ENCODE measurements at places on chromosomes 7 and 10.

GRCh38 chr10:77532068-77532467 lies 105.5 kb downstream of the KCNMA1 start:
- DNase-seq, result no peak

DNA sequence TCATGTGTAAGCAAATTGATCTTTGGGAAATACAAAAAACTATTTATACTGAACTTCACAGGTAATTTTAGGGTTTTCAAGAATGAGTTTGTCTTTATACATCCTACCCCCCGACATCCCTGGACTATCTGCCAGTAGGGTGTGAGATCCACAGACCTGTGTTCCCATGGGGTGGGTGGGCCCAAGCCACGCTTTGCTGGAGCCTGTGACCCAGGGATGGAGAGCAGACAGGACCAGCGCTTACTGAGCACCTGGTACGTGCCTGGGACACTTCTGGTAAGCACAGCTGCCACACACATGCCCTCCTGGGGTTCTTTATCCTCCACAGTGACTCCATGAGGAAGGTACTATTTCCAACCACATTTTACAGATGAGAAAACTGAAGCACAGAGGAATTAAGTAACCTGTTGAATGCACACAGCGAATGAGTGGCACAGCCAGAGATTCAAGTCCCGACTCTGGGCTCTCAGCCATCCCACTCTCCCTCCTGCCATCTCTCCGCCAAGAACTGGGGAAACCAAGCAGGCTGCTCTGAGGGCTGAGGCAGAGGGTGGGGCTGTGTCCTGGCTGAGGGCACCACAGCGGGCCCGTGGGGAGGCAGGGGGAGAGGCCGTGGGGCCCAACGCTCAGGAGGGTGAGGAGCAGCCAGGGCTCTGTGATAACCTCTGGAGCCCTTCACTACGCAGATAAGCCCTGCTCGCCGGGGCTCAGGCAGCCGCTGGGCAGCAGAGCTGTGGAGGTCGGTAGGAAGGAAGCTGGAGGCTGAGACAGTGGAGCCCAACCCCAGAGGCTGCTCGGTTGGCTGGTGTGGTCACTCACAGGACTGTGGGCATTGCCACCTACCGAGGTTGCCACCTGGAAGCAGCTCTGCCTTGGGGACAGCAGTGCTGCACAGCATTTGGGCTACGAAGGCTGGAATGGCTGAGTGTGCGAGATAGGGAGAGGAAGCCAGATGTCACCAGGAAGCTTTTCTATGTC lies 124.2 kb downstream of the ARHGAP22 start:
- DNase-seq, result no peak

- DNase-seq, result no peak
Observed at GRCh38 chr7:74627661-74628411, 29.7 kb upstream of the GTF2I start.

DNA sequence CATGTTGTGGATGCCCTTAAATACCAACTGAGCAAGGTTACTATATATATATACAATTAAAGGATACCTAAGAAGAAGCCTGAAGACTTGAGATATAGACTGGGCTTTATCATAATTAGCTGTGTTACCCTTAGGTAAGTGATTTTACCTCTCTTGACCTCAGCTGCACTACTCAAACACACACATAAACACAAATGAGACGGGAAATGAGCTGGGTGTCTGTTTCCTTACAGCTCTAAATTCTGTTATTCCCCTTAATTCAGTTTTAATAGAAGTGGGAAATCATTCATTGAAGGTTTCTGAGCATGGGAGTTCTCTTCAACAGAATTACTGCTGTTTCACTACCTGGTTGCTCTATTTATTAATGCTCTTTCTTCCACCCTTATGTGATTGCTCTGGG lies 60.7 kb downstream of the GBF1 start:
- no peak for DNase-seq

GRCh38 chr7:1268866-1269265 lies 36.2 kb downstream of the UNCX start:
- no peak for DNase-seq

DNA sequence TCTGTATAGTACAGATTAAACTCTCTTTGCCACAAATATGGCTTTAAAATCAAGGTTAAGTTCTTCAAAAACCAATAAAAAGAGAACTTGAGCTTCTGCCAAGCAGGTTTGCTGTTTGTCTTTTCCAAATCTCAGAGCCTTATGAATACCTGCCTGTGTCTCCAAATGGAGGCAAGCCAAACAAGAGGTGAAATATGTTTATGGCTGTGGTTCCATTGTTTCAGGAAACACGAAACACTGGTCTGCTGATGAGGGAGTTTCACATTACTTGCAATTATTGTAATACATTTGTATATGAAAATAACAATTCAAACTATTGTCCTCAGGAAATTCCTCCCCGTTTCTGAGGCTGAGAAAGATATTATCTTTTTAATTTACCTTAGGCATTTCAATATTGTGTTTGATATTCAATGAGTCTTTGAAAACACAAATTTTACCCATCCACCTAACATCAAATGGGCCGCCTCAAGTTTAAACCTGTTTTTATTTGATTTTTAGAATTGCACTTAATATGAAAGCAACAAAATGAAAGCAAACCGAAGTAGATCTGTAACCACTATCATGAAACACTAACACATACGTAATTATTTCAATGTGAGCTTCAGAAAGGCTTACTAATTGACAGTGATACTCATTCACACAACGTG lies 359.3 kb downstream of the HGF start:
- no peak for DNase-seq

DNA sequence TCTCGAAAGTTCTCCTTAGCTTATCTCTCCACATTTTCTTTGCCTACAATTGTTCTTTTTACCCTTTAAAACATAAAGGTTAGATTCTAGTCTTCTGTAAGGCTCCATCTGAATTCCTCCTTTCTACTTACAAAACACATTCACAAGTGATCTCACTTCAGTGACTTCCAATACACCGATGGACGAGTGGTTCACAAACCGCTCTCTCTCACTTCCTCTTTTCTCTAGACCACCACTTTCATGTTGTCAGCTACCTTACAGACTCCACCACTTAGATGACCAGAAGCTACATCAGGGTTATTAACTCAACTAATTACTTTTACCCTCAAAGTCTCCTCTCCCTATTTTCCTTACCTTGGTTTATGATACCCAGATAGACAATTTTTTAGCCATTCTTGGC lies 11.8 kb downstream of the MET start:
- no peak for DNase-seq
